Activated naive CD4-positive, alpha-beta T cell treated with anti-CD3 and anti-CD28 coated beads for 36 hours (primary cell): ENCODE measurements at places on chromosomes 6 and 20.

- DNase-seq = no peak
Observed at GRCh38 chr6:157831424-157832249, 8.6 kb downstream of the SNX9 start.

GRCh38 chr20:7673841-7674240 is 266.4 kb downstream of the HAO1 start:
- DNase-seq = no peak

GRCh38 chr6:167898673-167899311 is 72.1 kb downstream of the AFDN start:
- DNase-seq = no peak

DNA sequence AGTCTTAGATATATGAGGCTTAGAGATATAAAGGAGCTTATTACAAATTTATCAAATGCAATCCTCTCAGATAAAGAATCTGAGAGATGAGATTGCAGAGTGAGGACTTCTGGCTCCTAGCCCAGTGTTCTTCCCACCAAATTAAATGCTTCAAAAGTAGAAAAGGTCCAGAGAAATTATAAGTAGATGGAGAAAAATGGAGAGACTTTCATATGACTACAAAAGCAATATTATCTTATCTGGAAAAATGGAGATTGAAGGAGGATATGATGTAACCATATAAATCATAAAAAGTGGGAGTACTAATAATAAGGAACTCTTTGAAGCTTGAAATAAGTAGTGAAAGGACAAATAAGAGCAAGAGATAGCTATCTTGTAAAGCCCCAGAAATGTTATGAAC is 2.8 kb downstream of the KCTD20 start:
- no peak for DNase-seq

GRCh38 chr20:34240121-34240520 is 1.1 kb upstream of the ASIP start:
- no peak for DNase-seq

DNA sequence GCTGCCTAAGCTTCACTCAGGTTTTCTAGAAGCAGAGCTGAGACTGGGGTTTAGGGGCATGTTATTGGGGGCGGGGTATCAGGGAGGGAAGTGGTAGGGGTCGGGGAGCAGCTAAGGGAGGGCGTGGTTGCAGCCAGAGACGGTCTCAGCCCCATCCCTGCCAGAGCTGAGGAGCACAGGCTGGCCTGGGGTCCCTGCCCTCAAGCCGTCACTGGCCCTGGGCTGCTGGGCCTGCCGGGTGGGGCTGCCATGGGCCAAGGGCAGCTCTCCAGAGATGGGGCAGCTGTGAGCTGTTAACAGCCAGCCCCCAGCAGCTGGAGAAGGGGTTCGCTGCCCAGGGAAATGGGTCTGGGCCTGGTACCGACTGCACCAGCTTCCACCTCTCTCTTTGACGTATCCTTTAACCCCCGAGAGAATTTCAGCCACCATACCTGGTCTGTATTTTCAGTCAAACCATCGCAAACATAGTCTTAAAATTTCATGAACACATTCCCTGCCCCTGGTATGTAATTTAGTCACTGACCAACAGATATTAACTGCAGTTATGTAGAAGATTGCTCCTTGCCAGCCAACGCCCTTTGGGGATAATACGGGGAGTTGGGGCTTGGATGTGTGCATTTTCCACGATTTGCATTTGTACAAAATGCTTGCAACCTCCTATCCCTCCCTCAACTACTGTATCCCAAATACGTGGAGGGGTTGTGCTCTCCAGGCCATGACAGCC is 253.4 kb downstream of the TAF4 start:
- no peak for DNase-seq

- no peak for DNase-seq
Observed at GRCh38 chr20:61728786-61729770, 336.6 kb downstream of the TAF4 start.

GRCh38 chr20:32449057-32449889 is 91.1 kb downstream of the ASXL1 start:
- no peak for DNase-seq

DNA sequence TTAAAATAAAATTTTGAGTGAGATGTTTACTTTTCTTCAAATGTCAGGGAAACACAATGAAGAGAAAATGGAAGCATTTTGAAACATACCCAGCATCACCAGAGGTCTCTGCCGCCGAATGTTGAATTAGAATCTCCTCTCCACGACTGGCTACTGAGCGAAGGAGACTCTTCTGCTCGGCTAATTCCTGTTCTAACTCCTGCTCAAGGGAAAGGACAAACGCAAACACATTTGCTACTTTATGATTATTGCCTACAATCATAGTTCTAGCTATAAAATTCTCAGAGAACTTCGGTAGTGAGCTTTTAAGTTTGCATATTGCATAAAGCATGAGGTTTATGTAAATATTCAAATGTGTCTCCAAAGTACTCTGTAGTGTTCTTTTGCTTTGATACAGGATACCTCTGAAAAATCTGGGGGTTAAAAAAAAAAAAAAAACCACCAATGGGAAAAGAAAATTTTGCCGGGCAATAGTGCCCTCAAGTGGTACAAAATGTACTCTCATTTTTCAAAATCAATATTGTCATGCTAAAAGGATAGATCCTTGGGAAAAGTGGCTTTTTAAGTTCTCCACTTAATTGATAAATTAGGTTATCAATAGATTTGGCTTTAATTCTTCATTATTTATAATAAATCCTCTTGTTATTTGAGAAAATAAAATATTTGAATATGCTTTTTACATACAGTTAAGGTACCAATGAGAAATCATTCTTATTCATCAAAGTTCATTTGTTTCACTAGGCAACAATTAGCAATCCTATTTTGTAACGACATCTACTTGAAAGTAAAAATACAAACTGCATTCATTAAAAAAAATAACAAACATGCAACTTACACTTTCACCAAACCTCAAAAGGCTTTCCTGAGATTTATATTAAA is 369.0 kb downstream of the SYNE1 start:
- peak; percentile 53 for DNase-seq

GRCh38 chr6:20960067-20960466 is 425.8 kb downstream of the CDKAL1 start:
- DNase-seq = no peak

DNA sequence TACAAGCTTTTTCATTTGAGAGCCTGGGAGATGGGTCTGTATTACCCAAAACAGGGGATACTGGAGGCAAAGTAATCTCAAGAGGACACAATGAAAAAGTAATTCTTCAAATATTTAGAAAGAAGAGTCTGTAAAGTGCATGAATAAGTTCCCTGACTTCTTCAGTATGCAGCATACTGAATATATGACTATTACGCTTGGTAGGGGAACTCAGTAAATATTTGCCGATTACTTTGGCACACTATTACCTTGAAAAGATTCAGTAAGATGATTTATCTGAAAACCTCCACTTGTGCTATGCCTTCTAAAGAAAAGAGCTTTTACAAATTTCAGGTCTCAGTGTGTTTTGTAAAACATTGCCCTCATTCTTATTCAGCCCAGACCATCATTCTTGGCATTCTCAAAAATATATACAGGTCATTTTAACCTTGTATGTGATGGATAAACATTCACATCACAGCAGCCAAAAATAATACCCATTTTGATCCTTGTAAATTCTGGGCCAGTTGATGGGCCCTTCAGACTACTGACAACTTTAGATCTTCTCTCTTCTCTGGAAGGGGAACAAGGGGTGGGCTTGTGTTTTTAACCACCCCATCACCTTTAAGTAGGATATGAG is 125.9 kb downstream of the EDN1 start:
- DNase-seq = no peak

- DNase-seq = no peak
Observed at GRCh38 chr20:22438926-22439325, 145.4 kb downstream of the FOXA2 start.

- DNase-seq = no peak
Observed at GRCh38 chr6:85650606-85651005, 7.9 kb upstream of the SYNCRIP start.

- DNase-seq = no peak
Observed at GRCh38 chr6:26323525-26324294, 41.3 kb upstream of the BTN3A2 start.

DNA sequence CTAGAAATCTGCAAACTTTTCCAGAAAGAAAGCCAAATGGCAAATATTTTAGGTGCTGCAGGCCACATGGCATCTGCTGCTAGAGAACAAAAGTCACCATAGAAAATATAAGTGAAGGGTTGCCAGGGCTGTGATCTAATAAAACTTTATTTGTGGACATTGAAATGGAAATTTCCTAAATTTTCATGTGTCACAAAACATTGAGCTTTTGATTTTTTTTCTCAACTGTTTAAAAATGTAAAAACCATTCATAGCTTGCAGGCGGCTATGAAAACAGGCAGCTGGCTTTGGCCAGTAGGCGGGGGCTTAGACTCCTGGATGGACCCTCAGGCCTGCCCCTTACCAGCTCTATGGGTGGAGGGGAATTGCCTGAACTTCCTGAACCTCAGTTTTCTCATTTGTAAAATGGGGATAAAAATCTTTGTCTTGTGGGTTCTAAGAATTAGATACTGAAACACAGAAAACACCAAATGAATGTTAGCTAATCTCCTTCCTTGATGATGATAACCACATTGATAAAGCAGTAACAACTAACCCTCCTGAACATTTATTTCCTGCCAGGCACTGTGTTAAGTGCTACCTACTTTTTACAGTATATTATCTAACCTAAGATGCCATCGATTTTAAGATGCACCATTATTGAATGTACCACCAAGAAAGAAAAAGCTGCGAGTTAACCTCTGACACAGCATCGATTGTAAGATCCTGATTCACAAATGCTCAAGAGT is 85.5 kb downstream of the SLC22A23 start:
- DNase-seq = no peak
